ENCODE measurements at places on chromosomes 7 and 10.
A peak's percentile ranks its signal among the peaks of the same experiment; 100 is the strongest.

DNA sequence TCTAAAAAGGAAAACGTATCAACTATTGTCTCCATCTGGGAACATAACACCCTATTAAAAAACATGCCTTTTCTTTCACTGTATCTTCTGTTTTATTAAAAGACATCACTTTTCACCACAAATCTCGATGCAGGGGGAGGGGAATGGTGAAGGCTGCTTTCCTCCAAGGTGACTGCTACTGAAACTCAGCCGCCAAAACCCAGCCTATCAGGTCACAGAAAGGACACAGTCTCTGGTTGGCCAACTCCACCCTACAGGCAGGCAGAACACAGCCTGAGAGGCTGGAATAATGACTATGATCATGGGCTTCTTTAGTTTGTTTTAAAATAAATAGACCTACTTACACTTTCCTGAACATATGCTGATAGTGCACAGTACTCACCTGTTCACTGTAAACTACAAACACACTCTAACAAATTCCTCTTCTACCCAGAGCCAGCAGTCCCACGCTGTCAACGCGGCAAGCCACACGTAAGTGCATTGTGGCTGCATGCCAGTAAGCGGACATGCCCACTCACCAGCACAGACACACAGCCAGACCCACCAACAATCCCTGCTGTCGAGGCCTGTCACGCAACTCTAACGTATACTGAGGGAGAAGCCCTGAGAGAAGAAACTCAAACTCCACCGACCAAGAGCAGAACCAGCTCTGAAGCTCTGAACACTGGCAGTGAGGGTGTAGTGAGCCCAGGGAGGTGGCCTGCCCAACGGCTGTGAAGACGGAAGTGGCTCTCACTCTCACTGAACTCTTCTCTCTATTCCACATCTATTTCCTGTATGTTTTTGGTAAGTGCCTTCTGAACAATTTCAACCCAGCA is 41.8 kb downstream of the NCAPG2 start:
- peaks cover 15% of the 10 kb centered on the region for H3K4me1 ChIP-seq
- H3K36me3 ChIP-seq = no peaks in the 10 kb centered on the region
- H3K4me3 ChIP-seq = no peak overlapping the region
- no peak overlapping the region for H3K27ac ChIP-seq
- DNase-seq = no peak

- no peaks in the 10 kb centered on the region for H3K36me3 ChIP-seq
- peak; percentile 16 for DNase-seq
- H3K4me3 ChIP-seq = no peak overlapping the region
- no peak overlapping the region for H3K27ac ChIP-seq
- H3K4me1 ChIP-seq = peaks cover 25% of the 10 kb centered on the region
Measured at GRCh38 chr7:137981668-137982067, 20.2 kb downstream of the CREB3L2 start.

DNA sequence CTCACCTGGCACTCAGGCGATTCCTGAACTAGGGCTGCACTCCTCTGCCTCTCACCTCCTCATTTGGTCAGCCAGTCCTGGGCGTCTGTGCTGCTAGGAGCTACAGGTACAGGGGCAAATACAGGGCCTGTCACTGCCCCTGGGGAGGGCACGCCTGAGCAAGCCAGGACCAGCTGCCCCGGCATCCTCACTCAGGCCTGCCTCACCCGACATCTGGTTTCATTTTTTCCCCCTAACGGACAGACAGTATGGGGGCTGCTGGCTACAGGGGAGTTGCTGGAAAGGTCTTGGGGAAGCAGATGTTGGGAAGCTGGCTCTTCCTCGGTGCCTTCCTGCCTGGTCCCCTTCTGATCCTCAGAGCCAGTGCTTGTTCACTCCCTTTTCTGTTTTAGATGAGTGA is 77.3 kb upstream of the PPIF start:
- no peaks in the 10 kb centered on the region for H3K36me3 ChIP-seq
- H3K4me3 ChIP-seq = no peak overlapping the region
- no peaks in the 10 kb centered on the region for H3K27me3 ChIP-seq
- H3K27ac ChIP-seq = no peak overlapping the region
- DNase-seq = no peak
- no peaks in the 10 kb centered on the region for H3K4me1 ChIP-seq

DNA sequence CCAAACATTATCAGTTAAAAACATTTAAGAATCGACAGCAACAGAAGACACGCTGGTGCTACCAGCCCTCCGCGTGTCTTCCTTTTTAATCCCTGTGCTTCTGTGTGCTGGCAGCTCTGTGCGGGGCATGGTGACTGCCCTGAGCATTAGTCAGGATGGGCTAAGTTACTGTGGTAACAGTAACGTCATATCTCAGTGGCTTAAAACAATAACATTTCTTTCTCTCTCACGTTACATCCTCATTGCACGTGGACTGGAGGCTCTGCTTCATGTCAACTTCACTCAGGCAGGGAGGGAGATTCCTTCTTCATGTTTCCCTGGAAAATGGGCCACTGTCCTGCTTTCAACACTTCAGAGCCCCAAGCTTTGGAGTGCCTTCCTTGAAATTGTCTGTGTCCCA is 378.5 kb downstream of the CCSER2 start:
- H3K27ac ChIP-seq = no peak overlapping the region
- no peaks in the 10 kb centered on the region for H3K4me1 ChIP-seq
- no peaks in the 10 kb centered on the region for H3K27me3 ChIP-seq
- H3K4me3 ChIP-seq = no peak overlapping the region

GRCh38 chr7:114426824-114427223 is 12.2 kb downstream of the FOXP2 start:
- no peak overlapping the region for H3K4me3 ChIP-seq
- no peak overlapping the region for H3K27ac ChIP-seq
- H3K27me3 ChIP-seq = no peaks in the 10 kb centered on the region
- peaks cover 4% of the 10 kb centered on the region for H3K4me1 ChIP-seq
- no peaks in the 10 kb centered on the region for H3K36me3 ChIP-seq

- DNase-seq = no peak
- no peak overlapping the region for H3K4me3 ChIP-seq
- H3K36me3 ChIP-seq = peaks cover 22% of the 10 kb centered on the region
- no peaks in the 10 kb centered on the region for H3K27me3 ChIP-seq
Measured at GRCh38 chr10:72228318-72228751, 12.3 kb upstream of the ASCC1 start.

GRCh38 chr10:22103701-22104470 is 100.4 kb upstream of the DNAJC1 start:
- no peak overlapping the region for H3K4me3 ChIP-seq
- no peak overlapping the region for H3K27ac ChIP-seq
- no peaks in the 10 kb centered on the region for H3K36me3 ChIP-seq
- DNase-seq = peak; percentile 13
- H3K27me3 ChIP-seq = no peaks in the 10 kb centered on the region
- no peaks in the 10 kb centered on the region for H3K4me1 ChIP-seq

- H3K27ac ChIP-seq = no peak overlapping the region
- no peaks in the 10 kb centered on the region for H3K27me3 ChIP-seq
- no peaks in the 10 kb centered on the region for H3K36me3 ChIP-seq
- DNase-seq = no peak
- no peaks in the 10 kb centered on the region for H3K4me1 ChIP-seq
Measured at GRCh38 chr10:15265558-15265957, 97.1 kb upstream of the NMT2 start.

GRCh38 chr10:112288486-112288885 is 5.3 kb downstream of the TECTB start:
- H3K36me3 ChIP-seq = no peaks in the 10 kb centered on the region
- no peaks in the 10 kb centered on the region for H3K27me3 ChIP-seq
- H3K4me1 ChIP-seq = peaks cover 24% of the 10 kb centered on the region
- H3K27ac ChIP-seq = peak overlapping the region; percentile 79
- H3K4me3 ChIP-seq = peak overlapping the region; percentile 2

GRCh38 chr7:80807166-80807900 is 111.5 kb downstream of the SEMA3C start:
- H3K27ac ChIP-seq = no peak overlapping the region
- H3K36me3 ChIP-seq = no peaks in the 10 kb centered on the region
- no peak overlapping the region for H3K4me3 ChIP-seq
- no peaks in the 10 kb centered on the region for H3K4me1 ChIP-seq
- DNase-seq = no peak

DNA sequence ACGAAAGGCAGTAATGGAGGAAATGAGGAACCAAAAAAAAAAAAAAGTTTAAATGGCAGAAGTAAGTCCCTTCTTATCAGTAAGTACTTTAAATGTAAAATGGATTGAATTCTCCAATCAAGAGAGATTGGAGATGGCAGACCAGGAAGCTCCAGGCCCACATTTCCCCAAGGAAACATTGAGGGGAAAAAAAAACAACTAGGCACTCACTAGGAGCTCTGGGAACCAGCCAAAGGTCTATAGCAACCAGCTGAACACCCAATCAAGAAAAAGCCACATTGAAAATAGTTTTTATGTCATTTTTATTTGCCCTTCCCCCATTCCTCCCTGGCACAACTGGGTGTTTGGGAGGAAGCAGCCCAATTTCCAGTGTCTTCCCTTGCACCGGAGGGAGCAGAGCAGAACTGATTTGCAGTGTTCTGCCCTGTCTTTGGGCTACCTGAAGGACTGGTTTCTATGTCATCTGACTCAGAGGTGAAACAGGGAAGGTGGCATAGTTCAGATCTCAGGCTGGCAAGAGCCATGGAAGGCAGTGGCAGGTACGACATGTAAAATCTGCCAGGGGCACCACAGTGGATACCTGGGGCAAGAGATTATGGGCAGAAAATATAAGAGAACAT is 121.9 kb downstream of the SMURF1 start:
- peaks cover 4% of the 10 kb centered on the region for H3K36me3 ChIP-seq
- DNase-seq = no peak
- no peak overlapping the region for H3K4me3 ChIP-seq
- no peaks in the 10 kb centered on the region for H3K4me1 ChIP-seq
- H3K27ac ChIP-seq = no peak overlapping the region

- no peaks in the 10 kb centered on the region for H3K4me1 ChIP-seq
- no peak overlapping the region for H3K4me3 ChIP-seq
- H3K27ac ChIP-seq = no peak overlapping the region
- DNase-seq = no peak
Measured at GRCh38 chr7:92115821-92116220, 18.5 kb downstream of the CYP51A1 start.

DNA sequence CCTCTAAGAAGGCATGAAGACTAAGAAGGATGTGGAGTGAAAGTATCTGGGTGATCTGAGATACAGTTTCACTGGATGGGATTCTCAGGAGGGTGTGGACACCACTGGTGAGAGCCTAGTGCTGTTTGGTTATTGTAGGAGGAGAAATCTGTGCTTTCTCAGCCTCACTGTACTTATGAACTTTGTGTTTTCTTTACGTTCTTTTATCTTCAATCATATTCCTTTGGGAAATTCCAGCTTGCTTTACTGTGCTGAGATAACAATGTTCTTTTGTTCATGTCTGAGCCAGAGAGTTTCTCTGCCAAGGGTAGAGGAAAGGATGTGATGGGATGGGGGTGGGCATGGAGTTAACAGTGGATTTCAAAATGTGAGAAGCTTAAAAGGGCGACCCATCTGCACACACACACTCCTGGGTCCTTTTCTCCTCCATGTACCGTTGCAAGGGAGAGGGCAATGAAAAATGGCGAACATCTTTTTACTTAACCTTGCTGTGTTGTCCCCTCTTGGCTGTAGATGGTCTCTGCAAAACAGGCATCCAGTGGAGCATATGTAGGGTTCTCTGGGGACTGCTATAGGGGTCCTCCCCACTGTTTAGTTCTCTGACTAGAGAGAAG is 25.0 kb upstream of the TAX1BP1 start:
- H3K27me3 ChIP-seq = no peaks in the 10 kb centered on the region
- H3K4me1 ChIP-seq = no peaks in the 10 kb centered on the region
- no peak overlapping the region for H3K27ac ChIP-seq
- no peak overlapping the region for H3K4me3 ChIP-seq
- no peaks in the 10 kb centered on the region for H3K36me3 ChIP-seq

DNA sequence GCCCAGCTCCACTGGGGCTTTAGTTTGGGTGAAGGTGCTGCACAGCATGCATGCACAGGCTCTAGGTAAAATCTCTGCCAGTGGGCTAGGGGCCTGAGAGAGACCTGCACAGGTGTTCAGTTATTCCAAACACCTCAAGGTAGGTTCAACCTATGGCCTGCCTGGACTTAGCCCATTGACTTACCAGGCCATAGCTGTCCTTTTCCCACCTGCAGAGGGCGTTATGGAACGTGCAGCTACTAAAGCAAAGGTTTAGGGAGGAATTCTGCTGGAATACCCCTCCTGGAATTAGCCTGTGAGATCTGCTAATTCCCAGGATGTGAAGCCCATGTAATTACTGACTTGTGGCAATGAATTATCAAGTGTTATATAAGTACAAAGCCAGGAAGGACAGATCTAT is 3.6 kb downstream of the VWC2 start:
- H3K4me3 ChIP-seq = no peak overlapping the region
- peak; percentile 79 for DNase-seq
- H3K36me3 ChIP-seq = no peaks in the 10 kb centered on the region
- peaks cover 17% of the 10 kb centered on the region for H3K4me1 ChIP-seq

DNA sequence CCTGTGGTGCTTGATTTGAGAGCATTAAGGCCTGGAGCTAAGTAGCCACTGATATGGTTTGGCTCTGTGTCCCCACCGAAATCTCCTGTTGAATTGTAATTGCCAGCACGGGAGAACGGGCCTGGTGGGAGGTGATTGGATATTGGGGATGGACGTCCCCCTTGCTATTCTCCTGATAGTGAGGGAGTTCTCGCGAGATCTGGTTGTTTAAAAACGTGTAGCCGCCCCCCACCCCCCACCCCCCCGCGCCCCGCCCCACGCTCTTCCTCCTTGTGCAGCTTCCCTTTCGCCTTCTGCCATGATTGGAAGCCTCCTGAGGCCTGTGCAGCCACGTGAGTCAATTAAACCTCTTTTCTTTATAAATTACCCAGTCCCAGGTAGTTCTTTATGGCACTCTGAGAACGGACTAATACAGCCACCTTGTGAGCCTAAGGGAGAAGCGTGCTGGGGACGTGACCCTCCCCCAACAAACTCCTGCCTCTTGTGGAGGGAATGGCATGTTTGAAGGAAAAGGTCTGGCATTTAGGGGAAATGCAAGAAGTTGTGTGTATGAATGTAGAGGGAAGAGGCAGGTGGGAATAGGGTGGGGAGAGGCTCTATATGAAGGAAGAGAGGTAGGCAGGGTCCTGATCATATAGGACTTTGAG is 118.0 kb upstream of the KMT2C start:
- no peaks in the 10 kb centered on the region for H3K27me3 ChIP-seq
- H3K36me3 ChIP-seq = no peaks in the 10 kb centered on the region
- H3K4me3 ChIP-seq = no peak overlapping the region
- no peaks in the 10 kb centered on the region for H3K4me1 ChIP-seq
- no peak overlapping the region for H3K27ac ChIP-seq

DNA sequence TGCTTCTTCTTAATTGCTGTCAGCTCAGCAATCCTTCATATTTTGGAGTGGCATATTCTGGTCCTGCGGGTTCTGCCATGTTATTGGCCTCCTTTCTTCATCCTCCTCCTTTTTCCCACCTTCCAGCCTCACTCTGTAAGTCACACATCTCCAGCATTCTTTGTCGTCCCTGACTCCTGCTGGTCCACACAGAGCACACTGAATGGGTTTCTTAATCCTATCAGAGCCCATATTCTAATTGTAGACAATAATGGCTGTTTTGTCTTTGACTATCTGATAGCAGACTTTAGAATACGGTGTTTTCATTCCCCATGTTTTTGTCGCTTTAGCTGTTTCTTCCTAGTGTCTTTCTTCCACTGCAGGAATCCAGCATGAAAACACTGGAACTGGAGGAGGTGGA is 389.6 kb downstream of the REEP3 start:
- no peaks in the 10 kb centered on the region for H3K27me3 ChIP-seq
- H3K27ac ChIP-seq = peak overlapping the region; percentile 87
- H3K36me3 ChIP-seq = no peaks in the 10 kb centered on the region
- H3K4me1 ChIP-seq = peaks cover 41% of the 10 kb centered on the region
- H3K4me3 ChIP-seq = peak overlapping the region; percentile 4
- DNase-seq = peak; percentile 89
